ENCODE measurements at places on chromosomes 13 and 19.

DNA sequence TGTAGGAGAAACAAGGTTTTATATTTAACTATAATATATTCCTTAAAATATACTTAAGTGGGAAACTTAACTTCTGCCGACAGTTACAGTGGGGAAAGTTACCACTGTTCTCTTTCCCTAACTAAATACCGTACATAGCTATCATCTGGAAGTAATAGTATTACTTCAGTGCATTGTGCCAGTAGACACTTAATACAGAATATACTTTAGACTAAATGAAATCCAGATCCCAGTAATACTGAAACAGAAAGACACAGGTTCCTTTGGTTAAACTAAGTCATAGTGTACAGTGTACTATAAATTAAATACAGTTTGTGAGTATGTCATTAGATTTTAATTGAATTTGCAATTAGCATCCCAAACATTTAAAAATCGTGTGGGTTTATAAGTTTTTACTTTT is 107.5 kb downstream of the PCCA start:
- no peak for DNase-seq

GRCh38 chr13:99990126-99990977 is 8.8 kb downstream of the ZIC2 start:
- no peak for DNase-seq

- no peak for DNase-seq
Observed at GRCh38 chr13:33758113-33758512, 59.8 kb upstream of the RFC3 start.

DNA sequence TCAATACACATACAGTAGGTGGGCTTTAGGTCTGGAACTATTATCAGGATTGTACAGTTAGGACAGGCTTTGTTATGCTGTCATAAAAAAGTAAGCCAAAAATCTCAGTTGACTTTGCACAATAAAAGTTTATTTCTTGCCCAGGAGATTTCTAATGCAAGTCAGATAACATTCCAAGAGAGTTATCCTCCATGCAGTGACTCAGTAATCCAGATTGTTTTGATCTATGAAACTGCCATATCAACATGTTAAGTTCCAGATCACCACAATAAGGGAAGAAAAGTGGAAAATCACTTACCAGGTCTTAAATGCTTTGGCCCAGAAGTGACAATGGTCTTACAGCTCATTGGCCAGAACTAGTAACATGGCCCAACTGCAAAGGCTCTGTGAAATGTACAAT is 636.2 kb upstream of the KLF12 start:
- DNase-seq: no peak

DNA sequence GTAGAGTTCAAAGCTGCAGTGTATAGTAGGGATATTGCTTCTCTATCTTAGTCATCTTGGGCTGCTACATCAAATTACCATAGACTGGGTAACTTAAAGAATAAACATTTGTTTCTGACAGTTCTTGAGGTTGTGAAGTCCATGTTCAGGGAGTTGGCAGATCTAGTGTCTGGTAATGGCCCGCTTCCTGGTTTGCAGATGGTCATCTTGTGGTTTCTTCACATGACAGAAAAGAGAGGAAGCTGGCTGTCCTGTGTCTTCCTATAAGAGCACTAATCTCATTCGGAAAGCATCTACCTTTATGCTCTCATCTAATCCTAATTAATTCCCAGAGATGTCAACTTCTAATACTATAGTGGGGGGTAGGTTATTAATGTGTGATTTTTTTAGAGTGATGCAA is 6.2 kb downstream of the ZNF763 start:
- DNase-seq: no peak

- DNase-seq: no peak
Observed at GRCh38 chr13:111139873-111140561, 24.9 kb downstream of the ARHGEF7 start.
